ENCODE measurements at places on chromosomes 6 and 20. TPM values are rescaled to one million over a fixed set of nuclear protein-coding genes. Genes with fewer than 3 reads are reported as not detected.

GRCh38 chr6:3314176-3314575 is 55.4 kb downstream of the PSMG4 start:
- no peak overlapping the region for H3K27ac ChIP-seq
- peaks cover 9% of the 10 kb centered on the region for H3K4me1 ChIP-seq
- H3K27me3 ChIP-seq, result no peaks in the 10 kb centered on the region
- no peak for DNase-seq
- H3K36me3 ChIP-seq, result no peaks in the 10 kb centered on the region

DNA sequence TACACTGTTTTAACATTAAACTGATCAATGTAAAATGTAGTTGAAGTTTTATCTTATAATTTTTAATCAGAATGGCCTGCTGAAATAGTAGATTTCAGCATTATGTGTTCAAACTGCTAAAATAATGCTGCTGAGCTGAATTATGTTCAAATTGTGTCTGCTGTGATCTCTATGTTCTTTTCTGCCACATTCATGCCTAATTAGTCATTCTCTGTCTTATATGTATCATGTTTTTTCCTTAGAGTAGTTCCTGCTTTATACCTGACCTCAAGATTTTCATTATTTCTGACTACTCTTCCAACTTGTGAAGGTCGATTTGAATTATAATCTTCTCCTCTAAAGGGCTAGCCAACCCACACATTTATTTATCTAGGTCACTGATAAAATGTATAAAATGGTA is 476.7 kb upstream of the EPHA7 start:
- no peaks in the 10 kb centered on the region for H3K36me3 ChIP-seq
- no peak for DNase-seq
- H3K4me1 ChIP-seq, result no peaks in the 10 kb centered on the region
- no peak overlapping the region for H3K27ac ChIP-seq
- no peak overlapping the region for H3K4me3 ChIP-seq
- no peaks in the 10 kb centered on the region for H3K27me3 ChIP-seq

GRCh38 chr6:2579804-2580570 is 170.7 kb downstream of the MYLK4 start:
- no peak overlapping the region for H3K27ac ChIP-seq
- no peaks in the 10 kb centered on the region for H3K36me3 ChIP-seq
- no peak for DNase-seq
- no peaks in the 10 kb centered on the region for H3K4me1 ChIP-seq

DNA sequence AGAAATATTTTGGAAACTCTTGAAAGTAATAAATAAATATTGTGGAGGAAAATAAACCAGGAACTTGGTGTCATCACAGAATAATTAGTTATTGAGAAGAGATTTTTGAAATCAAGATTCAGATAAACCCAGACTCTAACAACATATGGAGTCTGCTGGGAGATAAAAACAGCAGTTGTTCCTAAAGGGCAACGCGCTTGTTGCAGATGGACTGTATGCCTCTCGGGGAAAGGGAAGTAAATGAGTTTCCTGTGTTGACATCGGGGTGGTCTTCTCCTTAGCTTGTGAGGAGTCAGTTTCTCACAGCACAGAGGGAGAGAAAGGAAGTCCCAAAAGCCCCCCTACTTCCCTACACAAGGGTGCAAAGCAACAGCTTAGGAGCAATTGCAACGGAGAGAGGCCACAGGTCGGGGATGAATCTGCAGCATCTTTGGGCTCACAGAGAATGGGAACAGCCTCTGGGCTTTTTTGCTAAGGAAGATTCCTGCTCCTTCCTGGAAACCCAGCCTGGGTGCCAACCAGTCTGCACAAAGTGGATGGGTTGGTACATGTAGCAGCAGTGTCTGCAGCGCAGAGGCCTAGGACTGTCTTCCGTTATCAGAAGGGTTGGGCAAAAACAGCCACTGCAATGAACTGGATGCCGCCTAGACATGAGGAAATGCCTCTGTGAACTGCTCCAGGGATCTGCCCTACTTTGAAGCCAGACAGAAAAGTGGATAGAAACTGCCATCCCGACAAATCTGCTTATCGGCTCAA is 603.0 kb upstream of the NRSN1 start:
- H3K27me3 ChIP-seq, result no peaks in the 10 kb centered on the region
- no peak for DNase-seq
- no peak overlapping the region for H3K27ac ChIP-seq
- no peaks in the 10 kb centered on the region for H3K4me1 ChIP-seq
- no peak overlapping the region for H3K4me3 ChIP-seq
- no peaks in the 10 kb centered on the region for H3K36me3 ChIP-seq

GRCh38 chr6:158531566-158531965 is 28.3 kb upstream of the TMEM181 start:
- no peaks in the 10 kb centered on the region for H3K36me3 ChIP-seq
- 0 out of 2 replicates have a peak, but pooled peaks cover 1% of the 10 kb centered on the region for H3K27me3 ChIP-seq
- H3K4me3 ChIP-seq, result no peak overlapping the region
- no peaks in the 10 kb centered on the region for H3K4me1 ChIP-seq

DNA sequence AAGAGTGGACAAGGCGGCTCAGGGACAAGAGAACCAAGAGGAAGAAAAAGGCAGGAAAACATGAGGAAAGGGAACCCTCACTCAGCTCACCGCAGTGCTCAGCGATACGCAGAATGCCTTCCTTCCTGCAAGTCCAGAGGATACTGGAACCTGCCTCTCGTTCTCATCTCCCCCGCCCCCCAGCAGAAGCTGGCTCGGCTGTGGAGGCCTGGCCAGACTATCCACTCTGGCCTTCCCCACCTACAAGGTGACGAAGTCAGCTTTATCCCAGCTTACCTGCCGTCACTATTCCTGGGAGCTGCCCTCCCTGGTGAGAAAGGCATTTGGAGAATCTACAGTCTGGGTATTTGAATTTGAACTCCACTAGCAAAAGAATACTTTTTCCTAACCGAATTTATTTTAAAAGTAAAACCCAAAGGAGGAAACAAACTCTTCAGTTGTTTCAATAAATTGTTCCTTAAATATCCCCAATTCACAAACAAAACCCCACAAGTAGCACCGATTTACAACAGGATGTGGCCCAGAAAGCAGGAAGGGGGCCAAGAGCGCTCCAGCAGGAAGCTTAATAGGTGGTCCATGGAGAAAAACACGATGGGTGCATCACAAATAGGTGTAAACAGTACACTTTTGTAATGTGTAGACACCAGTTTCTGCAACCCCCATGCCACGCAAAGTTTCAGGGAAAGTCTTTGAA is 2.1 kb upstream of the DIDO1 start:
- H3K27me3 ChIP-seq, result no peaks in the 10 kb centered on the region
- H3K4me3 ChIP-seq, result peak overlapping the region; percentile 73
- H3K36me3 ChIP-seq, result no peaks in the 10 kb centered on the region
- H3K4me1 ChIP-seq, result peaks cover 8% of the 10 kb centered on the region
- DNase-seq, result no peak

- no peaks in the 10 kb centered on the region for H3K36me3 ChIP-seq
- H3K27ac ChIP-seq, result no peak overlapping the region
- DNase-seq, result no peak
- H3K4me3 ChIP-seq, result no peak overlapping the region
- 0 out of 2 replicates have a peak, but pooled peaks cover 2% of the 10 kb centered on the region for H3K4me1 ChIP-seq
- H3K27me3 ChIP-seq, result no peaks in the 10 kb centered on the region
Observed at GRCh38 chr6:152993431-152993830, 9.1 kb downstream of the MTRF1L start.

DNA sequence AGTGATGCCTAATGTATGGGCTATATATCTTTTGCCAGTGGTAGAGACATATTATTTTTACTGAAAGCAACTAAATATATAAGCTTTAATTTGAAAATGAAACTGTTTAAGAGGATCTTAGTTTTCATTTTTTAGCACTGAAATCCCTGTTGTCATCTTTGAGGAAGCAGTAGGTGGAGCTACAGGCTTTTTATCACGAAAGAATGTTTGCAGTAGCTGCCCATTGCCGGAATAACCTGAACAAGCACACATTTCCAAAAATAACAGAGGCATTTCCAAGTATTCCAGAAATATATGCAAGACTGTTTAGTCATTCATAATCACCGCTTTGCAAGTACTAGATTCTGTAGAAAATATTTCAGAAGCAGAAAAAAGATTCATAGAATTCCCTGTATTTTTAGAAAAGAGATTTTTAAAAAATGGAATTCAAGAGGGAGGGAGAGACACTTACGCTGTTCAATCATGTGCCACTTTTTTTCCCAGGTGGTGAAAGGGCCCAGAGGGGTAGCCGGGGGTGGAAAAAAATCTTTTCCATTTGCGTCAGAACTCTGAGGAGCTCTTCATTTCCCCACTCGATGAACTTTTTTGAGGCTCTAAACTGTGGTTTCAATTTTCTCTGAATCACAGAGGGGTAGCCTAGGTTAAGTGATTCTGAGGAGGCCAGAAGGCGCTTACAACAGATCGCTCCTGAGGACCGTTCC is 142.5 kb upstream of the FERMT1 start:
- H3K4me3 ChIP-seq, result no peak overlapping the region
- H3K27me3 ChIP-seq, result no peaks in the 10 kb centered on the region
- H3K36me3 ChIP-seq, result no peaks in the 10 kb centered on the region
- H3K4me1 ChIP-seq, result no peaks in the 10 kb centered on the region
- H3K27ac ChIP-seq, result no peak overlapping the region
- no peak for DNase-seq

GRCh38 chr20:58078741-58079522 is 149.5 kb downstream of the ANKRD60 start:
- no peak for DNase-seq
- no peak overlapping the region for H3K4me3 ChIP-seq
- H3K36me3 ChIP-seq, result no peaks in the 10 kb centered on the region
- no peaks in the 10 kb centered on the region for H3K27me3 ChIP-seq
- no peaks in the 10 kb centered on the region for H3K4me1 ChIP-seq
- no peak overlapping the region for H3K27ac ChIP-seq

DNA sequence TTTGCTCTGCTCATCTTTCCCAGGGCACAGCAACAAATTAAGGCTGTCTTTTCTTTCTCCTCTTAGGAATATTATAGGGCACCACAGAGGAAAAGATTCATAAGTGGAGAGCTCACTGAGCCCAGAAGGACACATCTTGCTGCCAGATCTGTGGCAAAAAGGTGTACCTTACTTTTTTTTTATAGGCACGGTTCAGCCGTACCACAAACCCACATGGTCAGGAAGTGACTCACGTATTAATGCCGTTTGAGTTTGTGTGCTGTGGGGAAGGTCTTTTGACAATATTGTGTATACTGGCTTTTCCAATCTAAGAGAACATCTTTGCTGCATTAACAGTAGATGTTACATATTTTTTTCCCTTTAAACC is 28.4 kb downstream of the PAQR8 start:
- H3K4me3 ChIP-seq, result peak overlapping the region; percentile 43
- DNase-seq, result peak; percentile 72
- no peaks in the 10 kb centered on the region for H3K27me3 ChIP-seq
- H3K27ac ChIP-seq, result peak overlapping the region; percentile 94
- H3K36me3 ChIP-seq, result no peaks in the 10 kb centered on the region

GRCh38 chr6:41755895-41756294 is 8.7 kb upstream of the PGC start:
- no peak overlapping the region for H3K27ac ChIP-seq
- H3K36me3 ChIP-seq, result no peaks in the 10 kb centered on the region
- H3K4me1 ChIP-seq, result no peaks in the 10 kb centered on the region
- no peaks in the 10 kb centered on the region for H3K27me3 ChIP-seq

DNA sequence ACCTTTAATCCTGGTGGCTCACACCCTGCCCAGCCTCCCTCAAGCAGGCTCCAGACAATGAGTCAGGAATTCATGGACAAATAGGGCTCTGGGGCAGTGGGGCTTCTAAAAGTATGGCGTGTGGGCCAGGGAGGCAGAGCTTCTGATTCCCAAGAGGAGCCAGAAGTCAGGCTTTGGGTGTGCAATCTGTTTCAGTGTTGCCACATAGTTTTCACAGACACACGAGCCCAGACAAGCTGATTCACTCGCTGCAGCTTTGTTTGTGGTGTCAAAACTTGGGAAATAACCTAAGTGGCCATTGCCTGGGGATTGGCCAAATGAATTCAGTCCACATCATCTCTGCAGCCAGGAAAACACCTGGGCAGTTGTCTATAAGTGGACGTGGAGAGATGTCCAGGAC is 9.2 kb downstream of the PEDS1 start:
- H3K36me3 ChIP-seq, result peaks cover 17% of the 10 kb centered on the region
- no peak overlapping the region for H3K27ac ChIP-seq
- no peak overlapping the region for H3K4me3 ChIP-seq
- no peak for DNase-seq

The DHX16 gene
- polyA plus RNA-seq, result 40.3 TPM

The PPP1R3G gene
- 0.05 TPM for polyA plus RNA-seq

The LAMA2 gene
- polyA plus RNA-seq, result 0.39 TPM

The RSPH4A gene
- polyA plus RNA-seq, result 0.10 TPM

The C20orf144 gene
- 0.62 TPM for polyA plus RNA-seq

The CDC40 gene
- polyA plus RNA-seq, result 27.2 TPM

The ADTRP gene
- 0.72 TPM for polyA plus RNA-seq

The TUBB1 gene
- polyA plus RNA-seq, result 0.15 TPM

Data from GM12878 (cell line).